Brain (organoid and tissue), 16 donors: ENCODE measurements at places on chromosomes 7 and 10.

GRCh38 chr7:96709381-96710228 lies at the start of gene SEM1:
TSS of gene SEM1 (minus strand) at chr7:96709846. CDS start at chr7:96709763, 83 bp downstream.
- peak; percentile 95 for DNase-seq

- DNase-seq = no peak
Measured at GRCh38 chr10:45657033-45657926, 15.3 kb downstream of the ZFAND4 start.

DNA sequence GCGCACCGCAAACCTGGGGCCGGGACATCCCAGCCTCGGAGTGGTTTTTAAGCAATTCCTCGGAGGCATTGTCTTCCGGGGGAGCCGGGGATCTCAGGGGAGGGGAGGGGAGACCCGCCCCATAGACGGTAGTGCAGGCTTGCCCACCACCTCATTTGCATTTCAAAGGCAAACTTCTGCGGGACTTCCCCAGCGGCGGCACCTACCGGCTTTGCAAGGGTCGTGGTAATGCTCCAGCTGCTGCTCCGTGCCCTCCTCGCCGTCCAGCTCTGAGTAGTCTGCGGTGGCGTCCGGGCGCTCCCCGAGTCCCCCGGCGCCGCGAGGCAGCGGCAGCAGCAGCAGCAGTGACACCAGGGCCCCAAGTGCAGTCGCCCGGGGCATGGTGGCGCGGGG lies 425 bp downstream of the TLL2 start:
- no peak for DNase-seq

DNA sequence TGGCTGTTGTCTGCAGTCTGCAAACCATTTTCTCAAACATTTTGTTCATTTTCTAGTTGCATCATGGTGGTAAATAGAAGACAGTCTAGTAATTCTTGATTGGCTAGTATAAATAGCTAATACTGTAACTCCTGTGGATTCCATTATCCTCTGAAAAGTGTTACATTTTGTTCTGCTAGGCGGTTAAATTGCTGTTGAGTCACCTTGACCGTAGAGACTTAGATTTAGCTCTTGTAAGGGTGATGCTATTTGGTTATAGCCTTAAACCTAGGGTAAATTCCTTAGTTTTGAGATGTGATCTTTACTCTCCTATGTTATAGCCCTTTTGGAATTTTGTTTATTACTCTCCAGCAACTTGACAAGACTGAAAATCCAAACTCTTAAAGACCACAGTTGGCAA lies 58.8 kb downstream of the SHOC2 start:
- DNase-seq = no peak

DNA sequence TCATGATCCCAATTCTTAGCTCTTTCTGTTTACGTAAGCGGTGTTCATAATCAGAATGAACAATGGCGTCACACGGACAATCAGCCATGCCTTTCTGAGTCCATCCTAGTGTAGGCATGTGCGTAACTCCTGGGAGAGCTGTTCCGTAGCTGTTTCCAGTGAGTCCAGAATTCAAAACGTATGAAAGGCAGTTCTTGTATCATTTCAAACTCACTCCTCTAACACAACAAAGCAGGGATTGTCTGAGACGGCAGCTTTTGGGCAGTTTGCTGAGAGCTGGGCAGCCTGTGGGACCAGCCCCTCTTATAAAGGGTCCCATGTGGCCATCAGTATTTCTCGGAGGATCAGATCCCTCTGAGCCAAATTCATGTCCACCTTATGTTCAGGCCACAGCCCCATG lies 43.4 kb downstream of the PSPH start:
- DNase-seq = peak; percentile 31

GRCh38 chr7:79458796-79459195 lies 5.3 kb upstream of the MAGI2 start:
- DNase-seq = no peak

GRCh38 chr10:119025336-119025735 lies 4.2 kb upstream of the NANOS1 start:
- DNase-seq = peak; percentile 7

- no peak for DNase-seq
Measured at GRCh38 chr7:16904076-16904475, 22.3 kb upstream of the AGR3 start.

GRCh38 chr7:99531354-99531765 lies 20.6 kb downstream of the FAM200A start:
- no peak for DNase-seq

DNA sequence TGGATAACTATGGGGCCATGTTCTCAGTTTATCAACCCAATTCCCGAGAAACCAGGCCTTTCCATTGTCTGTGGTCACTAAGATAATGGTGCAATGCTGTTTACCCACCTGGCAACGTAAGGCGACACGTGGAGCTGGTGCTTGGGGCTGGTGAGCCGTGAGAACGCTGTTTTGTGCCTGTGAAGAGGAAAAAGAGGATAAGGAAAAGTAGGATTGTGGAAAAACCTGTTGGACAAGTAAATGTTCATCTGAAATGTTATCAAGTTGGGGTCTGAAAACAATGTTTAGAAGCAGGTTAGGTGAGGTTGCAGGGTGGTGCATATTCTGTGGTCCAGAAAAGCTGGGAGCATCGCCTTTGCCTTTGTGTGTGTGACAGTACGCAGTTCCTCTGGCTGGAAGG lies 88.5 kb downstream of the PPP1R17 start:
- DNase-seq = no peak

DNA sequence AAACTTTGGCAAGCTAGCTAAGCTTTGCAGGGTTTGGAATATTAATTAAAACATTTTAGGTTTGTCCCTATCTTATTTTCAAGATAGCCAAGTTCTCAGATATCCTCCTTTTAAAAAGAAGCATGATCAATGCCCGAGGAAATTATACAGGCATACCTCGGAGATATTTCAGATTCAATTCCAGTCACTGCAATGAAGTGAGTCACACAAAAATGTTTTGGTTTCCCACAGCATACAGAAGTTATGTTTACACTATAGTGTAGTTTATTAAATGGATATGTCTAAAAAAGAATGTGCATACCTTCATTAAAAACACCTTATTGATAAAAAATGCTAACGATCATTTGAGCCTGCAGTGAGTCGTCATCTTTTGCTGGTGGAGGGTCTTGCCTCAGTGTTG lies 382.9 kb upstream of the NPVF start:
- no peak for DNase-seq

DNA sequence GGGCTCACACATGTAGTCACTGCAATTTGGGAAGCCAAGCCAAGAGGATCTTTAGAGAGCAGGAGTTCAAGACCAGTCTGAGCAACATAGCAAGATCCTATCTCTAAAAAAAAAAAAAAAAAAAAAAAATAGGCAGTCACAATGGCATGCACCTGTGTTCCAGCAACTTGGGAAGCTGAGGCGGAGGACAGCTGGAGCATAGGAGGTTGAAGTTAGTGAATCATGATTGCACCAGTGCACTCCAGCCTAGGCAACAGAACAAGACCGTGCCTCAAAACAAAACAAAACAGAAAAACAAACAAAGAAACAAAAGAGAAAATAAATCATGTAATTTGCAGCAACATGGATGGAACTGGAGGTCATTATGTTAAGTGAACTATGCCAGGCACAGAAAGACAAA lies 33.6 kb upstream of the BICC1 start:
- DNase-seq = no peak

- DNase-seq = no peak
Measured at GRCh38 chr10:85789982-85790789, 576.4 kb downstream of the GRID1 start.

- no peak for DNase-seq
Measured at GRCh38 chr7:28595801-28596200, 183.5 kb downstream of the CREB5 start.

DNA sequence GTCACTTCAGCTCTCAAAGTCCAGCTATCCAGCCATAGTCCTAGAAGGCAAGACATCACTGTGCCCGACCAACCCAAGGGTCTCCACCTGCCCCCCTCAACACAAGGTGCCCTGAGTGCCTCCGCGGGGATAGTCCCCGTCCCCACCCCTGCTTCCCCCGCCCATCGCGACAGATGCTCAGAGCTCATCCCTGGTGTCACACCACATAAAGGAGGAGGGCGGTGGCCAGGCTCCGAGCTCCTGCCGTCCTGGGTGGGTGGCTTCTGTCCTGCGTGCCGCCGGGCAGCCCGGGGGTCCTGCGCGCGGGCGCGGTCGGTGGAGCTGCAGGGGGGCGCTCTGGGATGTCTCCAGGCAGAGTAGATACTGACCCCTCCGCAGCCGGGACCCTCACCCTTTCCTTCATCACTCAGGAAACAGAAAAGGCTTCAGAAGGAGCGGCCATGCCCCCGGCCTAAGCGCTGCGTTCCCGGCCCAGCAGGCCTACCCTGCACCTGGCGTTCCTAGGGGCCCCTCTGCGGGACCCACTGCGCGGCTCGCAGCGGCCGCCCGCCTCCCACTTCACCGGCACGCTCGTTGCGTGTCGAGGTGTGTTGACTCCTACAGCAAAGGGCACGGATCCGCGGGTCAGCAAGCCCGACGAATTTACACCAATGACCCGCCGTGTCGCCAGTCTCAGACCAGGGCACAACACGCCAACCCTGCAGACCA lies 53.4 kb downstream of the ALOX5 start:
- DNase-seq = no peak

DNA sequence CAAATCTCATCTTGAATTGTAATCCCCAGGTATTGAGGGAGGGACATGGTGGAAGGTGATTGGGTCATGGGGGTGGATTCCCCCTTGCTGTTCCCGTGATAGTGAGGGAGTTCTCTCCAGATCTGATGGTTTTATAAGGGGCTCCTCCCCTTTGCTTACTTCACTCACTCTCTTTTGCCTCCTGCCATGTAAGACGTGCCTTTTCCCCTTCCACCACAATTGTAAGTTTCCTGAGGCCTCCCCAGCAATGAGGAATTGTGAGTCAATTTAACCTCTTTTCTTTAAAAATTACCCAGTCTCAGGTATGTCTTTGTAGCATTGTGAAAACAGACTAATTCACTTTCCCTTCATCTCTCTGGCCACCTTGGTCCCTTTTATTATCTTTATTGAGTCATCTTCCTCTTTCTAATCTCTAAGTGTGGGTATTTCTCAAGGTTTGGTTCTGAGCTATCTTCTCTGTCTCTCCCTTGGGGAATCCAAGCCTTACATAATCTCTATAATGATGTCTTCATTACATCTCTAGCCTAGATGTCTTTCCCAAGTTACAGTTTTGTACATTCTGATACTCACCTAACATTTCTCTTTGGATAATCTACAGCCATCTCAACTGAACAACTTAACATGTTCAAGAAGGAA lies 99.1 kb upstream of the JCAD start:
- no peak for DNase-seq

GRCh38 chr10:48603421-48604038 lies 1.3 kb downstream of the ARHGAP22 start:
- no peak for DNase-seq

DNA sequence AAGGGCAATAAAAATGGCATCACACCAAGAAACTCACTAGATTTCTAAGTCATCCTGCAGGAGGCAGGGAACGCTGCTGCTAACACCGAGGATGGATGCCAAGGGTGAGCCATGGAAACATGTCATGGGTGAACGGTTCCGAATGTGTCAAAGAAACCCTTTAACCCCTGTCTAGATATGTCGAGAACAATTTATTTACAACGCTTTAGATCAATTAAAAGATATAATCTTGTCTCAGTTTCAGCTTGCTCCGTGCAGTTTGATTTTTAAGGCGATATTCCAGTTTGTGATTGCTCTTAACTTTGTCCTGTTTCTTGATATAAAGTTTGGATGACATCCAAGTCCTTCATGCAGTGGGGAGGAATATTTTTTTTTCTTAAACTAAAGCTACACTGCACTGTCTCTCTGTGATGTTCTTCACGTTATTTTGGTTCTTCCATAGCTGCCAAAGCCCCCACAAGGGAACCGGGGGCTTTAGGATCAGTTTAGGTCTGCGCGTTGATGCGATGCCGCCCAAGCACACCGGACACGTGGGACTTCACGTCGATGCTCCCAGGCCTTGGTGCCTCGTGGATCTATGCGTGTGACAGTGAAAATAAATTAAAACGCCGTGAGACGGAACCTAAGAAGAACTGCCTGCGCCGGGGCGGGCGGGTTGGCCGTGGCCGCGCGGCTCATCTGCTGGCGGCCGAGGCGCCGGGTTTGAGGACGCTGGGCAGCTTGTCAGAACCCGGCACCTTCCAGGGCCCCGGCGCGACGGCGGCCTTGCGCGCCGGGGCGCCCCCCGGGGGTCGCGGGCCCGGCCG lies 220.3 kb downstream of the PHTF2 start:
- DNase-seq = peak; percentile 75

- peak; percentile 7 for DNase-seq
Measured at GRCh38 chr10:118259288-118259906, 82.7 kb downstream of the FAM204A start.

GRCh38 chr7:80089366-80089765 lies 45.3 kb upstream of the GNAI1 start:
- DNase-seq = no peak

DNA sequence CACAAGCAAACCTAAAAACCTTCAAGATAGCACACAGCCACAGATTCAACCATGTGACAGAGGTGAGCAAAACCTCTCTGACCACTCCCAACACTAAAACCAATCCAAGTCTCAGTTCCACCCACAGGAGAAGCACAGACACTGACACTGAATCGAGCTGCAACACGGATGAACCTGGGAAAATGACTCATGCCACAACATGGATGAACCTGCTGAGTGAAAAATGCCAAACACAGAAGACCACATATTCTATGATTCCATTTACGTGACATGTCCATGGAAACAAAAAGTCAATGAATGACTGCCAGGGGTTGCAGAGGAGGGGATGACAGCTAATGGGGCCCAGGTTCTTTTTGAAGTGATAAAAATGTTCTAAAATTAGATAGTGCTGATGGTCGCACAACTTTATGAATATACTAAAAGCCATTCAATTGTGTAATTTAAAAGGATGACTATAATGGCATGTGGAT lies 22.0 kb downstream of the CYTH3 start:
- no peak for DNase-seq

DNA sequence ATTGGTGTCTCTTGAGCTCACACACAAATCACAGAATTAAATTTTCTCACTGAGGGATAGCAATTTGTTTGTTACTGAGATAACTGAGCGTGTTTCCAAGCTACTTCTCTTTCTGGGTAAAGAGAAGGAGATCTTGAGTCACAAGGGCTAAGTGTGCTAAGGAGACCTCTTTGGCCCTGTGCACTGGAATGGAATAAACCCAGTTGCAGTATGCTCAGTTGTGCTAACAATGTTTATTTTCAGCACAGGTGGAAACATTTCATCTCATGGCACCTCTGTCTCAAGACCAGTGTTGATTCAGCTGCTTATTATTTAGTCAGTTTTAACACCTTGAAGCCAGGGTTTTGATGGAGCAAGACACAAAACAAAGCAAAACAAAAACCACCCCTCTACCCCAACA lies 22.5 kb upstream of the UBE2H start:
- DNase-seq = no peak

GRCh38 chr7:83610649-83611304 lies 38.2 kb downstream of the SEMA3E start:
- no peak for DNase-seq

GRCh38 chr10:119364645-119365600 lies 157.6 kb downstream of the GRK5 start:
- peak; percentile 55 for DNase-seq

- DNase-seq = no peak
Measured at GRCh38 chr10:18533896-18534295, 117.5 kb downstream of the NSUN6 start.

- DNase-seq = no peak
Measured at GRCh38 chr10:60950300-60950699, 6.3 kb upstream of the RHOBTB1 start.
